ENCODE measurements at places on chromosomes 5 and 9.
A peak's percentile ranks its signal among the peaks of the same experiment; 100 is the strongest.

- DNase-seq: no peak
Observed at GRCh38 chr5:159944056-159944600, 27.8 kb downstream of the ADRA1B start.

GRCh38 chr9:28888806-28889205, 1315.5 kb upstream of the C9orf72 start:
- no peak for DNase-seq

DNA sequence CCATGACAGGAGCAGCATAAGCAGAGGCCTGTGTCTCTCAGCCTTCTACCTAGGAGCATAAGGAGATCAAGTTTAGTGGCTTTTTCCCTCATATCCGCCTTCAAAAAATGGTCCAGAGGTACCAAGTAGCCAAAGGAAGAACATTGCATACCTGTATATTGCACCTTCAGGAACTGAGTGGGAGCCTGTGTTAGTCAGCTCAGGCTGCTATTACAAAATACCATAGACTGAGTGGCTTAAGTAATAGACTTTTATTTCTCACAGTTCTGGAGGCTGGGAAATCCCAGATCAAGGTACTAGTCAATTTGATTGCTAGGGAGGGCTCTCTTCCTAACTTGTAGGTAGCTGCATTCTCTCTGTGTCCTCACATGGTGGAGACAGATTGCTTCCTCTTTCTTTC, 597.4 kb upstream of the PTGER4 start:
- no peak for DNase-seq

GRCh38 chr5:128825826-128826225, 139.5 kb upstream of the SLC27A6 start:
- DNase-seq: no peak

- DNase-seq: peak; percentile 61
Observed at GRCh38 chr5:72556351-72557166, 49.3 kb upstream of the ZNF366 start.

GRCh38 chr5:164184158-164184557, 678.7 kb downstream of the MAT2B start:
- DNase-seq: no peak

DNA sequence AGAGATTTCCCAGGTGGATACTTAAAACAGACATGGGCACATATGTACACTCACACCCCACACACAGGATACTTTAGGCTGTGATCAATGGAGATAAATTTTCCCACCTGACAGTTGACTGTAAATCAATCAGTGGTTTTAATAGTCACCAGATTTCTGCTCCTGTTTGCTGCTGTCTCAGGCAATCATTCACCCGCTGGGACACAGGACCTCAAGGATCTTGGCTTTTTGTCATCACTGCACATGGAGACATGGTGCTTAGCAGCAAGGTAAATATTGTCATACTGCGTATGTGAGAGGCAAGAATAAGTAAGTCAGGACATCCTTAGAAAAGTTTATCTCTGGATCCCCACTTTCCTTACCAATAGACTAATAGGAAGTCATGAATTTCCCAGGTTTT, 60.8 kb upstream of the KLF9 start:
- no peak for DNase-seq

DNA sequence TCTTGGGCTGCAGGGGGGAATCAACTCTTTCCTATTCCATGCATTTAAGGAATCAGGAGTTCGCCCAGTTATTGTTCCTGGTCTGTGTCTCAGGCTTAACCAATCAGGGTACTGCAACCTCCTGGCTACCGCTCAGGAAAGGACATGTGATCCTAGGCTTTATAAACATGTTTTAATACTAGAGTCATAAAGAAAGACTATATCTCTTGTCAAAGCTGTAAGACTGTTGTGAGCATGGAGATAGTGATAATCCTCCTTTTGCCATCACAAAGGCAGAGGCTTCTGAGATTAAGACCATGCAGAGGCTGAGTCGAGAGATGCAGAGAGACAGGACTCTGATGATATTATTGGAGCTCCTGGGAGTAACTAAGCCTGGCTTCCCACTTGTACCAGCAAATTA, 137.0 kb downstream of the YIPF5 start:
- no peak for DNase-seq

DNA sequence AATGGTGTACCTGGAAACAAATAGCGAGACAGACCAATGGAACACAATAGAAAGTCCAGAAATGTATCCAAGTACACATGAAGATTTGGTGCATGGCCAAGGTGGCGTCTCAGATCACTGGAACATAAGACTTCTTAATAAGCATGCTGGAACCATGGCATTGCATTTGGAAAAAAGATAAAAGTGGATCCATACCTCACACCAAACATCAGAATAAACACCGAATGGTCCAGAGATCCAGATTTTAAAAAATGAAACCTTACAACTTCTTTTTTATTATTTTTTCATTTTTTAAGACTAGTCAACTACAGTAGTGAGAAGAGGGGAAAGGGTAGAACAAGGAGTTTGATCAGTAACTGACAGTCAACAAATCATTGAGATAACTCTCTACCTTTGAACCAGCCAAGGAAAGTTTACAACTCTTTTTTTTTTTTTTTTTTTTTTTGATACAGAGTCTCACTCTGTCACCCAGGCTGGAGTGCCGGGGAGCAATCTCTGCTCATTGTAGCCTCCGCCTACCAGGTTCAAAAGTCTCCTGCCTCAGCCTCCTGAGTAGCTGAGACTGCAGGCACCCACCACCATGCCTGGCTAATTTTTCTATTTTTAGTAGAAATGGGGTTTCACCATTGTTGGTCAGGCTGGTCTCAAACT, 8.8 kb upstream of the DUSP1 start:
- no peak for DNase-seq

GRCh38 chr9:113556877-113557593, 93.5 kb downstream of the RGS3 start:
- no peak for DNase-seq

GRCh38 chr5:68381060-68381459, 165.5 kb downstream of the PIK3R1 start:
- DNase-seq: no peak

DNA sequence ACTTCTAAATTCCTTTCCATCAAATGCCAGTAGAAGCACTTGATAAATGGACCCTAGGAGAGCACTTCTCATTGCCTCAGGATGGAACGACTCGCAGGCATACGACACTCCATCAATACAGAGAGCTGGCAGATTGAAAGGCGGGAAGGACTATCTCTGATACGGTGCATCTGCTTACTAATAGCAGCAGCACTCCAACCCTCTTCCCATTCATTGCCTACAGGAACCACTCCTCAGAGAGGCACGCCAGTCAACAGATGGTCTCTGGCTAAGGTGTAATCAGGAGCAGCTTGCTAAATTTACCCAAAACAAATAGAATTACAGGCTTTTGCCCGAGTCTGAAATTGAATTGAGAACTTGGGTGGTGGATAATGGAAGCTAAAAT, 168.1 kb downstream of the EFNA5 start:
- no peak for DNase-seq

DNA sequence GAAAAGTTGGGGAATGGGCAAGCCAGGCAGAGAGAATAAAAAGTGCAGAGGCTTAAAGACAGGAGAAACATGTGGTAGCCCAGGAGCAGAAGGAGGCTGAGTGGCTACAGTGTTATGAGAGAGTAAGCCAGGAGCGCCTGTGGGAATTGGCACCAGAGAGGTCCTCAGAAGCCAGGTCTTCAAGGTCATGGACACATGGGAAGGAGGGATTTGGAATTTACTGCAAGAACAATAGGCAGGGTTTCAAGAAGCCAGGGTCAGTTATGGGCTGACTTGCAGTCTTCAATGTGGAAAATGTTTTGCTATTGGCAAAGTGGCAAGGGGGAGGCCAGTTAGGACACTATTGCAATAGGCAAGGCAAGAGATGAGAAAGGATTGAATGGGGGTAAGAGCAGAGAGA, 29.3 kb downstream of the ERAP1 start:
- no peak for DNase-seq

DNA sequence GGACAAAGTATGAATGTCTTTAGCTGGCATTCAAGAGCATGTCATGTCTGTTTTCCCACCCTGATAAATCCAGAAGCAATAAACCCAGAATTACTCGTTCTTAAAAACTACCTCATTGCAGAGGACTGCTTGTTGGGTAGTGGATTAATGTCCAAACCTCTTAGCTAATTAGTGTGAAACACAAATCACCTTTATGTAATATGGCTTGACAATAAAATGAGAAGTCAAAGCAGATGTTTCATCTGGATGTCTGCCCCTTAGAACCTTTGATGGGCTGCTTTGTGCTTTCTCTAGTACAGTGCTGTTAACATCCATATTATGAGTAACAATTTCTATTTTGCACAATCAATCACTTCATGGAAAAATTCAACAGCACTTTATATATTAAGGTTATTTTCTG, 149.1 kb upstream of the TUT7 start:
- DNase-seq: no peak

DNA sequence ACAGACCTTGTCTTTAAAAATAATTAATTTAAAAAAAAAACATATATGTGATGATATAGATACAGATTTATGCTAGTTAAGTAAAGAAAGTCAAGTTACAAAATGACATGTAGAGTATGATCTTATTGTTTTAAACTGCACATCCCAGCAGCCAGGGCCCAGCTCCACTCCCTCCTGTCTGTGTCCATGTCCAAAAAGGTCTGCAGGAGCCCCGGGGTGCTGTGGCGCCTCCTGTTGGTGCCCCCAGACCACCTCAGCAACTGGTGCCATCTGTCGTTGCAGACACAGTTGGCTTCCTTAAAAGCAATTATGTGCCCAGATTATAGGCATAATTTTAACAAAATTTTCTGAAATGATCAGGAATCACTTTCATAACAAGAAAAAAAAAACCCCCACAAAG, 33.3 kb downstream of the IPPK start:
- no peak for DNase-seq

- DNase-seq: no peak
Observed at GRCh38 chr5:76114179-76114851, 31.1 kb downstream of the SV2C start.

DNA sequence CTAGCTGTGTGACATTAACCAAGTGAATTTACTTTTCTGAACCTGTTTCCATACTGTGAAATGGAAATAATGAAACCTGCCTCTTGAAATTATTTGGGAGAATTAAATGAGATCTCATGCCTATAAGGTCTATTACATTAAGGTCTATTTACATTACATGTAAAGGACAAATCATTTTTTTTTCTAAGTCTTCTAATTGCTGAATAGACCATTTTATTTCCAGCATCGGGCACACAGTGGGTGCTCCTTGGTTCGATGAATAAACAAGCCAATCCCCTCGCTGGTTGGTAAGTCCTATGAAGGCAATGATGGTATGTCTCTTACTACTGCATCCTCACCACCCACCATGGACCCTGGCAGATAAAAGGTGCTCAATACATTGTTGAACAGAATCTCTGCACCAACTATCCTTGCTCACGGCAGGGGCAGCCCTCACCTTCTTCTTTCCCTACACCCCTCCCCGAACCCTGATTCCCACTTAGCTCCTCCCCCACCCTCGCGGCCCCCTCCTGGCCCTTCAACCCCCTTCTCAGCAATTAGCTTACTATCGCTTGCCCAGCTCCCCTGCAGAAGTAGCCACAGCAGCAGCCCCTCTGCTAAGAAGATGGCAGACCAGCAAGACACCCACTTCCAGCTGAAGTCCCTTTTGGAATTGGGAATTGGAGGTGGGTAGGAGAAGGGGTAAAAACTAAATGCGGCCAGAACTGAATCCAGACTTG, 3.0 kb downstream of the PCDH1 start:
- DNase-seq: no peak

- no peak for DNase-seq
Observed at GRCh38 chr5:120007598-120007997, 378.2 kb downstream of the FAM170A start.

DNA sequence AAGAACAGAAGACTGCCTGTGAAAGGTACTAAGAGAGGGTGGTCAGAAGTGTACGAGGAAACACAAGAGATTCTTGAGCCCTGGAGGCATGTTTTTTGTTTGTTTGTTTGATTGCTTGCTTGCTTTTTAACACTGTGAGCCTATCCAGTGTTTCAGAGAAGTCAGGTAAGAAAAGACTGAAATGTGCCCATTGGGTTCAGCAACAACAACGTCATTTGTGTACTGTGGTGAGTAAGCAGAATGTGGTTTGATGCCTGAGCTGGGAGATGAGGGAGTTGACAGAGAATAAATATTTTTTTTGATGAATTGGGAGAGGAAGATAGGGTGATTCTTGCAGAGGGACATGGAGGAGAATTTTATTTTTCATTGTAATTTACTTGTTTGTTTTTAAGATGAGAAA, 73.1 kb downstream of the RPS23 start:
- no peak for DNase-seq

DNA sequence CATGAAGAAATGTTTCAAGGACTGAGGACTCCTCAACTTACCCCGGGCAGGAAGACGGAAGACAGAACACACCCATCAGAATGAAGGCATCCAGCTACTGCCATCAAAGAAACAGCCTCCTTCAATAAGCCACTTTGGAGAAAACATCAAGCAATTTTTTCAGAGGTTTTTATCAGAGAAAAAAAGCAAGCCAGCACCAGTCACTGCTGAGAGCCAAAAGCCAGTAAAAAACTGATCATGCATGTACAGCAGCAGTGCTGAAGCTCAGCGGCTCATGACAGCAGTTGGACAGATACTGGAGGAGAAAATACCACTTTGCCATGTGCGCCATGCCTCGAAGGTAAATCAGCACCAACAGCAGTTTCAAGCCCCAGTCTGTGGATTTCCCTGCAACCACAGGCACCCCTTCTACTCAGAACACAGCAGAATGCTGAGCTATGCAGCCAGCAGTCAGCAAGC, 10.1 kb upstream of the ZNF484 start:
- no peak for DNase-seq

GRCh38 chr5:153404747-153405146, 85.7 kb upstream of the GRIA1 start:
- DNase-seq: no peak

- DNase-seq: no peak
Observed at GRCh38 chr9:89655056-89655989, 50.5 kb downstream of the GADD45G start.

GRCh38 chr9:99312736-99313135, 90.7 kb downstream of the SEC61B start:
- no peak for DNase-seq

DNA sequence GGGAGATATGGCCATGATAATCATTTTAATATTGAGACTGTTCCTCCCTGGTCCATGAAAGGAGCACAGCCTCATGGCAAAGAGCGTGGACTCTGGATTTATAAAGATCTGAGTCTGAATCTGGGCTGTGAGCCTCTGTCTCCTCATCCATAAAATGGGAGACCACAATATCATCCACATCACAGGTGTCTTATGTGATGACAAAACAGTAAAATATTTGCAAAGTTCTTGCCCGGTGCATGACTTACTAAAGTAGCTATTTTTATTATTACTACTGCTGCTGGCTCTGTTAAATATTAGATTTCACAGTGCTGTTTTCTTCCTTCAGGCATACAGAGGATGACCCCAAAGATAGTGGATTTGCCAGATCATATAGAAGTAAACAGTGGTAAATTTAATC, 74.1 kb downstream of the TEK start:
- DNase-seq: no peak

- no peak for DNase-seq
Observed at GRCh38 chr9:118529624-118530214, 825.5 kb downstream of the TLR4 start.

DNA sequence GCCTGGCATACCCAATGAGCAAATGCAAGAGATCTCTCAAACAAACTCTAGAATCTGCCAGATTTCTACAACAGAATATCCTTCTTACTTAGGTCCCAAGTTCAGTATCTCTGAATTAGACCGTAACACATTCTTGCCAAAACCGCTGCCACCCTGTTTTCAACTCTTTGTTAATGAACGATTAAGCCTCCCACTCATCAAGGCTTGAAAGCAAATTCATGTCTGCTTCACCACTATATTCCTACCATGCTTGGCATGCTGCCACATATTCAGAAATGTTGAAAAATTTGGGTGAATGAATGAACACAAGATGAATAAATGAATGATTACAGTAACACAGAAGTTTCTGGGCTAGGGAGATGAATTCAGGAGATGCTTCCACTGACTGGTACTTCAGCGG, 119.9 kb downstream of the BNC2 start:
- DNase-seq: no peak
